ENCODE measurements at places on chromosomes 1 and 21.

DNA sequence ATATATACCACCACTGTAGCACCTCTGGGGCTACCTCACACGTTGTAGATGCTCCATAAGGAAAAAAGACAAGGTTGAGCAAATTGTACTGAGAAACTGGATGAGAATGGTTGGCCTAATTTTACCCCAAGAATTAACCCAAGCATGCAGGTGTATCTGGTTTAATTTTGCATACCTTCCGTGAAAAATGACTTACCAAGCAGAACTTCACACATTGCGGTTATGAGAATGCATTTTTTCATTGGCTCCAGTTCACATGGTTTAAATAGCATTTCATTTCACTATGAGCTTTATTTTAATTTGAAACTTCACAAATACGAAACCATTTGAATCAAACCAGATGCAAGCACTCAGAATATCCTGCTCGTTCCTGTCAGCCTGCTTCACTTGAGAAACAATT is 512.2 kb downstream of the LTN1 start:
- no peak for DNase-seq

DNA sequence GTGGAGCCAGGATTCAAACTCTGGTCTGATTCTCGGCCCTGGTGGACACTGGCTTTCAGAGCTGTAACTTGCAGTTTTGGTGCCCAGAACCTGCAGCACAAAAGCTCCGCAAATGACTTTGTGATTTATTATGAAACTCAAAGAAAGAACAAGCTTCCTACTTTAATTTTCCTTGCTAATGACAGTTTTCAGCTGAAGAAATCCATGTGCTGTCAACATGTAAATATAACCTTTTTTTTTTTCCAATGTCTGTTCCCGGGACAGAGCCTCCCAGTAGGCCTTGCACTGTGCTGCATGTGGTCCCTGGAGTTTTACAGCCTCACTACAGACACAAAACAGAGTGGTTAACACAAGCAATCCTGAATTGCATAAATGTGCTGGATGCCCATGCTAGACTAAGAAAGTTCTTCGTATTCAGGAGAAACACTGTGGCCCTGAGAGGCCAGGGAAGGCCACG is 62.3 kb upstream of the ANGPTL1 start:
- no peak for DNase-seq

- peak; percentile 58 for DNase-seq
These were observed 250.2 kb upstream of the FGGY start for GRCh38 chr1:59046730-59047157.

DNA sequence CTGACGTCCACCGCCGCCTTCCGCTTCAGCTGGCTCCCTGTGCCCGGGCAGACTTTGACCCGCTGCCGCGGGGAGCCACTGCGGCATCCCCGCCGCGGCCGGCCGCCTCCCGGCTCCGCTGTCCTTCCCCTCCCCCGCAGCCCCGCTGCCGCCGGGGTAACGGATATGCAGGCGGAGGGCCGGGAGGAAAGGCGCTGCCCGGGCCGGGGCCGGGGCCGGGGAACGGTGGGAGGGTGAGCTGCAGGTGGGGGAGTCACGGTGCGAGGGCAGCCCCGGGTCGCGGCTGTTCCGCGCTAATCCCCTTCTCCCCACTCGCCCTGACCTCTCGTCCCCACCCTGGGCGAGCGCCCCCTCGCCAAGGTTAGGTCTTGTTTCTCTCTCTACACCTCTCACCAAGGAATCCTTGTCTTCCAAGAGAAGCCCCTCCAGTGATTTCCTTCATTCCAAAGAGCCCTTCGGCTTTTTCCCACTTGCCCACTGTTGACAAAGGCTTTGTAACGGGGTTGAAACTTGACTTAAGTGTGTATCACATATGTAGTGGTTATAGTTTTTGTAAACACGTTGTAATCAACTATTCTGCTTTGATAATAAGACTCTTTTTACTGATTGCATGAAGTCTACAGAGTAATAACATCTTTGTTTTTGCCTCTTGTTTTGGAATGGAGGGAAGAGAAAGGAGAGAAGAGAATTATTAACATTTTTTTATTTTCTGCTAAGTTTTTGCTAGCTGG is 669 bp downstream of the XPR1 start:
- DNase-seq: no peak

DNA sequence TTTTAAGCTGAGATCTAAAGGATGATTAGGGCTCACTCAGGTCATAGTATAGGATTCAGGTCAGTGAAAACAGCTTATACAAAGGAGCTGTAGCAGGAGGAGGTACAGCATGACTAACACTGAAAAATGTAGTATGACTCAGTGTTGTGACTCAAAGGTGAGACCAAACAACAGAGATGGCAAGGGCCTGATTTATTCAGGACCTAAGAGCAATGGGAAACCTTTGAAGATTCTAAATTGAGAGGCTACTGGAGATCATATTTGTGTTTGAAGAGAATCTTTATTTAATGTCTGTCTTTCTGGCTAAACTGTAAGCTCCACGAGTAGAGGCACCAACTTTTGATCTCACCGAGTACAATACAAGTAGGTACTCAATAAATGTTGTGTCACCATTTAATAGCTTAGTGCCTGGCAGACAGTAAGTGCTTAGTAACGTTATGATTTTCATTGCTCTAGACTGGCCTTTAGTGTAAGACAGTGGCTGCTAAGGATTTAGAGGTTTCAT is 43.5 kb downstream of the PRKAA2 start:
- no peak for DNase-seq

GRCh38 chr1:229328598-229329362 is 14.1 kb downstream of the CCSAP start:
- DNase-seq: no peak

DNA sequence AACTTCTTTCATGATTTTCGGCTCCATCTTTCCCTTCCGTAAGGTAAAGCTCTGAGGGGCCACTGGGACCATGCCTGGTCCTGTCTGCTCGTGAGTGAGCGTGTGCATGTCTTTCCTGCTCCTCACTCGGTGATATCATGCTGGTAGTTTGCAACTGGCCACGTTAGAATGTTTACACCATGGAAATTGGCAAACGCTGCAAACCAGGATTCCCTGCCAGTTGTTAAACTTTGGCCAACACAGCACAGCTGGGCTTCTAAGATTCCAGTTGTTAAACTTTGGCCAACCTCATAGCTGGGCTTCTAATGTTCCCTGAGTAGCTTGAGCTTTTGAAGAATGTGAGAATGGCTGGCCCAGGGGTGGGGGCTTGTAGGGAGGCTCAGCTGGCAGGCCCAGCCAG is 68.0 kb upstream of the ACTL8 start:
- no peak for DNase-seq

DNA sequence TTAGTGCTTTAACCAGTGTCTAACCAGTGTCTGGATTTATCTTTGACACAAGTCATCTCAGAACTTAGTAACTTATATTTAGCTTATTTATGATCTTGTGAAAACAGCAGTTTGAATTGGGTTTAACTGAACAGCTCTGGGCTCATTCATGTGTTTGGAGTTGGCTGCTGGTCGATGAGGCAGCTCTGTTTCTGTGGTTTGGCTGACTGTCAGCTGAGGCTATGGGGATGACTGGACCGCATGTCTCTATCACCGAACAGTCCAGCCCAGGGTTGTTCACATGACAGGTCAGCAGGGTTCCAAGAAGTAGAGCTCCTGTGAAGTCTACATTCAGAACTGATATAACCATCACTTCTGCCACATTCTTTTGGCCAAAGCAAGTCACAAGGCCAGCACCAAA is 29.1 kb upstream of the C21orf91 start:
- DNase-seq: no peak

GRCh38 chr1:5978452-5978851 is 13.8 kb downstream of the NPHP4 start:
- DNase-seq: no peak

Data from Jurkat, Clone E6-1 (cell line).